GM12878 (cell line): ENCODE measurements at places on chromosomes 5 and 9.

GRCh38 chr5:125856949-125857348 is 566.3 kb upstream of the GRAMD2B start:
- no peak for DNase-seq

GRCh38 chr9:19495186-19496028 is 86.6 kb downstream of the ACER2 start:
- no peak for DNase-seq

DNA sequence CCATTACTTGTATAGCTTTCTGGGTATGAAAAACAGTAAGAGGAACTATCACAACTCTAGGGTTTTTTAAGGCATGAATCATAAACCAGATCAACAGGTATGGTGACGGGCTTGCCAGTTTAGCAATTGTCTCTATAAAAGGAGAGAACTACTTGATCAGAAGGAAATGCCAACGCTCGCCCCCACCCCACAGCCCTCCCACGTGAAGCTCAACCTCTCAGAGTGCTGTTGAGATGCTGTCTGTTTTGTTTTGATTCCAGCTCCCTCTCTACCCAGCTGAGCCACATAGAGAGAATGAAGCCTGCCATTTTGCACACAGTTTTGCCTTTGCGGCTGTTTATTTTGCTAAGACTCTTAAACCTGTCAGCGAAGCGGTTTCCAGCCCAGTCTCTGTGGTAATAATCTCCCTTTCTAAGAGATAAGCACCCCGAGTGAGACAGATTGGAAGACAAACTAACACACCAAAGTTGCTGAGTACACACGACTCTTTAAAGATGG is 257.9 kb upstream of the ANKRD55 start:
- DNase-seq, result no peak

DNA sequence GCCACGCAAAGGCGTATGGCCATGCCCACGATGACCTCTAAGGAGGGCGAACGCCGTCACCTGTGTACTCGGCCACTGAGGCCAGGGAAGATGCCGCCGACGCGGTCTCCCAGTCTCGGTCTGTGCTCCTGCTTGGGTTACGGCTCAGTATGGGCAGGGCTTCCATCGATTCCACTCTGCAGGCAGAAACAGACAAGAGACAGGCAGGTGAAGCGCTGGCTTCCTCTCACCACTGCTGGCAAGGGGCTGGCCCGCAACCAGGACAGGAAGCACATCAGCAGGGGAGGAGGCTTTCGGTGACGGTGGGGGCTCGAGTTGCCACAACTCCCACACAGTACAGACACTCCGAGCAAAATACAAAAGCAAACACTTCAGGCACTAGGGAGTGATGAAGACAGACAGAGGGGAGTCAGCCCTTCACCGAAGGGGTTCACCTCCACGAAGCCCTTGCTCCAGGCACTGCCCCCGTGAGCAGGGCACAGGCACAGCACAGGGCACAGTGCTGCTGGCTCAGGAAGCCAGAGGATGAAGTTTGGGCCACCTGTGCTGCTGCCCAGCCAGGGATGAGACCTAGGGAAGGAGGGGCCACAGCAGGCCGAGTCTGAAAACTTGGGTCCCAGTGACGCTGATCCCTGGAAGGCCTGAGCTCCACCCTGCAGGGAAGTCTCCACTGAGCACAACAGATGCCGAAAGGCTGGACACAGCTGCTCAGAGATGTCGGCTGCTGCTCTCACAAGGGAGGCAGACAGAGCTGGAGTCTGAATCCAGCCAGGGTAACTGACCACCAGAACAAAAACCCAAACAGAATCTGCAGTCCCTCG is 91.3 kb downstream of the CAMSAP1 start:
- DNase-seq, result no peak

GRCh38 chr5:73902327-73903051 is 276.5 kb downstream of the ARHGEF28 start:
- peak; percentile 55 for DNase-seq

DNA sequence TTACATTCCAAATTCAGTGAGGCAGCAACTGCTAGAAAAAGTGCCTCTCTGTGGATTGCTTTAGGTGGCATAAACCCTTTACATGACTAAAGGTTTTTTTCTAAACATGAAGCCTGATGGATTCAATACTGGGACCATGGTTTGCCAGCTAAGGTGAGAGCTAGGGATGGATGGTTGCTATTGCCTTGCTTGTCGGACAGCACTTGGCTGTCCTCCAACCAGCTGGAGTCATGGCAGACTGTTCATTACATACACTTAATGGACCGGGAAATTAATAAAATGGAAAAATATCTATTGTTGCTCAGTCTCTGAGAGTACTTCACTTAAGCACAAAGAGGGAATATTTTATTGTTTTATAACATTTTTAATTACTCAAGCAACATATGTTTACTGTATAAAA is 116.9 kb upstream of the TRPC7 start:
- DNase-seq, result no peak

DNA sequence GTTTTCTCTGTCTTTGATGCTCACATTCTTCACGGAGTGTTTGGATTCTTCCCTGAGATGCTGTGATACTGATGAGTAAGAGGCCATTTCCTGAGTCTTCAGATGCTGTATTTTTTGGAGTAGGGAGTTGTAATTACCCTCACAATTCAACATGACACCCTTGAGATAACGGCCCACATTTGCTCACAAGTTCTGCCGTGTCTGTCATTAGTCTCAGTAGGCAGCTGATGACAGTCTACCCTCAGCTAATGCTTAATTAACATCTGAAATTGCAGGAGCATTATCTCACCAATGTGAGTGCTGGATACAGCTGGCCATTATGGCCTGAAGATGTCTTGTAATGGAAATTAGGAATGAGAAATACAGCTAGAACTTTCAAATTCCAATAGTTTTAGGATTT is 307.1 kb upstream of the ADCY2 start:
- DNase-seq, result no peak

GRCh38 chr5:159905496-159905895 is 10.8 kb upstream of the ADRA1B start:
- no peak for DNase-seq
